ENCODE measurements at places on chromosomes 6 and 20.

GRCh38 chr20:48259456-48259855 lies 474.2 kb upstream of the SULF2 start:
- no peak for DNase-seq

GRCh38 chr6:145948328-145948727 lies 15.8 kb downstream of the SHPRH start:
- DNase-seq, result no peak

DNA sequence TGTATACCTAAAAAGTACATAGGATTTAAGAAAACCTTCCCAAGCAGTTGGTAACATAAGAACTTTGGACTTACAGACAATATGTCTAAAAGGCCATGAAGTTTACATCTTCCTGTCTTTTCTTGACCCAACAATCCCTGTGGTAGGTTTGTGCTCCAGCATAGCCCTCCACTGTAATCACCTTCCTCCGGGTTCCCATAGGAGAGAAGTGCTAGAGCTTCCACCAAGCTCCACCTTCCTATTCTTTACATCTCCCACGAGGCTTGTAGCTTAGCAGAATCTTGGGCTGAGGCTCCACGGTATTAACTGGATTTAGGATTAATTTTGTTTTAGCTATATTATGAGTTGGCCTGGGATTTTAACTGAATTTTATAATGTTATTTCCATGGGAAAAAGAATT lies 23.3 kb downstream of the ADGRG6 start:
- DNase-seq, result no peak

GRCh38 chr20:21719592-21720214 lies 14.2 kb downstream of the PAX1 start:
- no peak for DNase-seq

DNA sequence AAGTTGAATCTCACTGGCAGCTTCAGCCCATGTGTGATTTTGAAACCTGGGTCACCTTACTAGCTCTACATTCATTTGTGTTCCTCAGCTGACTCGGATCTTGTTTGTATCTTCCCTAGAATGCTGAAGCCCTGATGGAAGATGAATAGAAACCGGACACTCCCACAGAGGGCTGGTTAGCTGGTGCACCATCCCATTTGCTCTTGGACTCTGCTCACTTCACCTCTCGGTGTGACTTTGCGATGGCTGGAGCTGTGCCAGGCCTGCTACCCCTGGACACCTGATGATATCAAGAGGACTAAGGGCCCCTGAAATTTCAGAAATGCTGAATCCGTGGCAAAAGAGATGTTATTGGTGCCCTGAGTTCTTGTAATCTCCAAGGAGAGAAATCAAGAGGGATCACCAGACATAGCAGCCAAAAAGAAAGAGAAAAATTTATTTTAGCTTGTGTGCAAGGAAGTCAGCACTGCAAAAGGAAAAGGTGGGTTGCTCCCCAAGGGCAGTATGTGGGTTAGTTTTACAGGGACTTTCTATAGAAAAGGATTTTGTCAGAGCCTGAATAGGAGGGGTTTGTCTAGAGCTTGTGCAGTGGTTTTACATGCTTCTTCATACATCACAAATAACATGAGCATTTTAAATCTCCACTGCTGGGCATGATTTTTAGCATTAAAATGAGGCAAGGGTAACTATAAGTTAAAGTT lies 426.3 kb upstream of the NOX3 start:
- DNase-seq, result no peak

Data from T-helper 9 cell (primary cell).